ENCODE measurements at places on chromosomes 7 and 10.

DNA sequence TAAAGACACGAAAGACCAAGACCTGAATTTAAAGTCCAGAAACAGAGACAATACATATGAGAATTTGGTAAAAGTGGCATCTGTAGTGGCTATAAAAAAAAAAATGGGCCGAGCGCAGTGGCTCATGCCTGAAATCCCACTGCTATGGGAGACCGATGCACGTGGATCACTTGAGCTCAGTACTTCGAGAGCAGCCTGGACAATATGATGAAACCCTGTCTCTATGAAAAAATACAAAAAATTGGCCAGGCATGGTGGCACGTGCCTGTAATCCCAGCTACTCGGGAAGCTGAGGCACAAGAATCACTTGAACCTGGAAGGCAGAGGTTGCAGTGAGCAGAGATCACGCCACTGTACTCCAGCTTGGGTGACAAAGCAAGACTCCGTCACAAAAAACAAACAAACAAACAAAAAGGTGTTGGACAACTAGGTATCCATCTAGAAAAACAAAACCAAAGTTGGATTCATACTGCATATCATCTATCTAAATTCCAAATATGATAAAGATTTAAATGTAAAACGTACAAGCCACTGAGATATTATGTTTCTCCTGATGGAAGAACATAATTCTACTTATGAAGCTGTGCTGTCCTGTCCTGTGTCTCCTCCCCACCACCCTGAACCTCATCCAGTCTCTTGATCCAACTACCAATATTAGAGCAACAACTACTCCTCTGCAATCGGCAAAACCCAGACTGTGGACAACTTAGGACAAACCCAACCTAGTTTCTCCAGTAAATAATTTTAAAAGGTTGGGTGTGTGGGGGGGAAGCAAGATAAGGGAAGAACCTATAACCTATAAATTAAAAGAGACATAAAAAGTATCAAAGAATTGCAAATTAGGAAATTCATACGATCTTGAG is 53.7 kb downstream of the ATAD1 start:
- no peak for DNase-seq

DNA sequence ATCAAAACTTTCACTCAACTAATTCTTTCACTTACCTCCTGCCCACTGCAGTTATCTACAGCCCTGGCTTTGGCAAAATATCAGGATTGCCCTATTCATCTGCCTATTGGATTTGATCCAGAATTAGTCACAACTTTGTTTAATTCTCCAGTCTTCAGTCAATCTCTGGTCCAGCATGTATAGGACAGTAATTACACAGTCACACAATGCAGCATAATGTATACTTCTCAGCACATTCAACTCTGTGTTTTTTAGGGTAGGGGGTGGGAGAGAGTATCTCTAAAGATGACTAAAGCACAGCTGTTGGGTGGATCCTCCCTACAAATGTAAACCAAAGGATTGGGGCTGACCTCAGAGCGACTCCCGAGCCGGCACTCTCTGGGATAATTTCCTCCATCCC is 17.7 kb upstream of the NRP1 start:
- DNase-seq = no peak

DNA sequence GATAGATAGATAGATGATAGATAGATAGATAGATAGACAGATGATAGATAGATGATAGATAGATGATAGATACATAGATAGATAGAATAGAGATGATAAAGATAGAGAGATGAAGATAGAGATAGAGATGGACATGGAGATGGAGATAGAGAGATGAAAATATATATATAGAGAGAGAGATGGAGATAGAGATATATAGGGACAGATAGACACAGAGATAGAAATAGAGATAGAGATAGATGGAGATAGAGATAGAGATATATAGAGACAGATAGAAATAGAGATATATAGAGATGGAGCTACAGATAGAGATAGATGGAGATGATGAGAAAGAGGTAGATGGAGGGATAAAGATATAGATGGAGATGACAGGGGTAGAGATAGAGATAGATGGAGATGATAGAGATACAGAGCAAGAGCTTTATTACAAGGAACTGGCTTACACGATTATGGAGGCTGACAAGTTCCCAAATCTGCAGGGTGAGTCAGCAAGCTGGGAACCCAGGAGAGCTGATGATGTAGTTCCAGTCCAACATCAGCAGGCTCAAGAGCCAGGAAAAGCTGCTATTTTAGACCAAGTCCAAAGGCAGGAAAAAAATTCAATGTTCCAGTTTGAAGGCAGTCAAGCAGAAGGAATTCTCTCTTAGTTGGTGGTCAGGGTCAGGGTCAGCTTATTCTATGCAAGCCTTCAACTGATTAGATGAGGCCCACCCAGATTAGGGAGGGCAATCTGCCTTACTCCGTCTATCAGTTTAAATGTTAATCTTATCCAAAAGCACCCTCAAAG is 37.1 kb downstream of the CAV1 start:
- no peak for DNase-seq

DNA sequence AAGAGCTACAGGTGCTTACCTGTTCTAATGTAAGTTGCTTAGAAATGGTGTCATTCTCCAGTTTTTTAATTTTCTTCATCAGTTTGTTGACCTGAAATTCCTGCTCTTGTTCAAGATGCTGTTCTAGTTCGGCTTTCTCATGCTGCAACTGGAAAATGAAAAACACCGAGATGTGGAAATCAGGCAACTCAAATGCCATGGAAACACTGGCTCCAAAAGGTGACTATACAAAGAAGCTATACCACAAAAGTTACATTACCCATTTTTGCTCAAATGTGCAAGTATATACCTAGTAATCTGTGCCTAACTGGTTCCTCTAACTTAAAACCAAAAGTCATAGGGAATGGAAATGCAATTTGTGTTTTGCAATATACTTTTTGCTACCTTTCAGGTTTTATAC is 73.8 kb downstream of the CCDC6 start:
- DNase-seq = no peak

- no peak for DNase-seq
These were observed 27.7 kb upstream of the BPGM start for GRCh38 chr7:134618756-134619530.

DNA sequence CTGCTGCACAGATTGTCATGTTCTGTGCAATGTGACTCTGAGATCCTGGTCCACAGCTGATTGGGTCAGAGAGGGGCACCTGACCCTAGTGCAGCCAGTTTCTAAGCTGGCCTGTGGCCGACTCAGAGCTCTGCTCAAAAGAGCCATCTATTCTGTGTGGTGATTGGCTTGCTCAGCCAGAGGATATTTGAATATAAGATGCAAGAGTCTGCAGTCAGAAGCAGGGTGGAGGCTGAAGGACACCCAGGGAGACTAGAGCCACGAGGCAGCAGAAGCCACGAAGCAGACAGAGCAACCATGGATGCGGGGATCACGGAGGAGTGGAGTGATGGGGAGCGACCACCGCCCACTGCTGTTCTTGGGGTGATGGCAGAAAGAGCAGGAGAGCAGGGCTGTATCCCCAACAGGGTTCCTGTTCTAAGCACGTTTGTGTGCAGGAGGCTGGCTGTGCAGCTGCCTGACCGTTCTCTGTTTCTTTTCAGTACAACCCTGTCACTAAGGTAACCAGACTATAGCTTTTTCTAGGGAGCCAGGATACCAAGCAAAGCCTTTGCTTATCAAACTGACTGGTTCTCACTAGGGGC is 19.5 kb upstream of the RHEB start:
- DNase-seq = no peak

GRCh38 chr10:101050208-101051069 is 11.3 kb upstream of the KAZALD1 start:
- peak; percentile 88 for DNase-seq

Data from 8988T (cell line).